K562 (cell line): ENCODE measurements at places on chromosomes 4 and X.

DNA sequence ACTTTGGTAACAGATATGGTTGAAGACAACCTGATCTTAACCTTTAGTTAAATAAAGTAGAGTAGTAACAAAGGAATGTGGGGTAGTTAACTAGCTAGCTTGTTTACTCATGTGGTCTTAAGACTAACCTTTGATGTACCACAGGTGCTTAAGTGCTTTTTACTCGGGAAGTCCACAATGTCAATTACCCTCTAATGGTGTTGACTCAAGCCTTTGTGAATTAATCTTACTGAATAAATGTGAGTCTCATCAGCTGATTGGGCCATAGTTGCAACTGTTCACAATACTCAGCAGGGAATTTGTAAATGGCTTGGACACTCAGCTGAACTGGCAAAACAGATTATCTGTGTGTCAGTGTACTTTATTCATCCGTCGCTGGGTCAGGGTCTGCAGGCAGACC lies 119.0 kb upstream of the UGT8 start:
- DNase-seq, result no peak

DNA sequence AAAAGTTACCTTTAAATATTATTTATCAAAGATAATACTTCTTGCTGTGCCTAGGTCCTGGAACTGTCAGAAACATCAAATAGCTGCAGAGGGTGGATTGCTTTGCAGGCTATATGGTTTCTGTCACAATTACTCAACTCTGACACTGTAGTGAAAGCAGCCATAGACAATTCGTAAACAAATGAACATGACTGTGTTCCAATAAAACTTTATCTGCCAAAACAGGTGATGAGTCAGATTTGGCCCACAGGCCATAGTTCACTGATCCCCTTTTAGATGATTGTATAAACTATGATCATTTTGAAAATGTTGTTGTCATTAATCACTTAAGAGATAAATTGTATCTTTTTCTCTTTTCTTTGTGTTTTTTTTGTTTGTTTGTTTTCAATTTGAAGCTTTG lies 8.4 kb upstream of the MEPE start:
- no peak for DNase-seq

- peak; percentile 8 for DNase-seq
These were observed 278.6 kb downstream of the ADGRA3 start for GRCh38 chr4:22237155-22237751.

DNA sequence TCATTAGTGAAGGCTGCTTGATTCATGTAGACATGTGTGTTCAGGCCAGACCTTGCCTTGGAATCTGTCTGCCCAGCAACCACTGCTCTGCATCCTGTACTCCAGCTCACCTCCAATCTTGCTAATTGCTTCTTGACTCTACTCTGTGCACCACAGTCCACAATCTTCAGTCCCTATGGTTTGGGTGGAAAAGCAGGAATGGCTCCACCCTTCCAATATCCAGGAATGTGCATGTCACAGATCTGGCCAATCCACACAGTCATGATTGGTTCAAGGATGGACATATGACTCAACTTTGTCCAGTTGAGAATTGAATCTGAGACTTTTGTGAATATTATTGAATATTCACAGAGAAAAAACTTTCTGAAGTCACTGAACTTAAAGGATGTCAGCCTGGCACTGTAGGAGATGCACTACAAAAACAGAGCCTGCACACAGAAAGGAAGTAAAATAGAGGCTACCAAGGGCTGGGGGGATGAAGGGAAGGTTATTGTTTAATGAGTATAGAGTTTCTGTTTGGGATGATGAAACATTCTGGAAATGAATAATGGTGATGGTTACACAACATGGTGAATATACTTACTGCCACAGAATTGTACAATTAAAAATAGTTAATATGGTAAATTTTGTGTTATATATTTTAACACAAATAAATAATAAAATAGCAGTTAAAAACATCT lies 161.3 kb upstream of the USP38 start:
- DNase-seq, result no peak

DNA sequence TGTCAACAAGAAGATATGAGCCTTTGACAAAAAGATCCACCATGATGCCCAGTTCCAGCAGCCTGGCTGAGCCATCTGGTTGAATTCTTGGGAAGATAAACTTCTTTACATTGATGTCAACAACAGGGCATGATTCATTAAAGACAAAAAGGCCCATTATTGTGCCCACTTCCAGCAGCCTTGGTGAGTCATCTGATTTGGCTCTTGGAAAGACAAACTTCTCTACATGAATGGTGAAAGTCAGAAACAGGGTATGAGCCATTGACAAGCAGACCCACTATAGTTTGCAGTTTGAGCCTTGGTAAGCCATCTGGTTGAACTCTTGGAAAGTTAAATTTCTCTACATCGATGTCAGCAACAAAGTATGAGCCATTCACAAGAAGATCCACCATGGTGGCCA lies 4.1 kb upstream of the CSF2RA start:
- DNase-seq, result no peak

DNA sequence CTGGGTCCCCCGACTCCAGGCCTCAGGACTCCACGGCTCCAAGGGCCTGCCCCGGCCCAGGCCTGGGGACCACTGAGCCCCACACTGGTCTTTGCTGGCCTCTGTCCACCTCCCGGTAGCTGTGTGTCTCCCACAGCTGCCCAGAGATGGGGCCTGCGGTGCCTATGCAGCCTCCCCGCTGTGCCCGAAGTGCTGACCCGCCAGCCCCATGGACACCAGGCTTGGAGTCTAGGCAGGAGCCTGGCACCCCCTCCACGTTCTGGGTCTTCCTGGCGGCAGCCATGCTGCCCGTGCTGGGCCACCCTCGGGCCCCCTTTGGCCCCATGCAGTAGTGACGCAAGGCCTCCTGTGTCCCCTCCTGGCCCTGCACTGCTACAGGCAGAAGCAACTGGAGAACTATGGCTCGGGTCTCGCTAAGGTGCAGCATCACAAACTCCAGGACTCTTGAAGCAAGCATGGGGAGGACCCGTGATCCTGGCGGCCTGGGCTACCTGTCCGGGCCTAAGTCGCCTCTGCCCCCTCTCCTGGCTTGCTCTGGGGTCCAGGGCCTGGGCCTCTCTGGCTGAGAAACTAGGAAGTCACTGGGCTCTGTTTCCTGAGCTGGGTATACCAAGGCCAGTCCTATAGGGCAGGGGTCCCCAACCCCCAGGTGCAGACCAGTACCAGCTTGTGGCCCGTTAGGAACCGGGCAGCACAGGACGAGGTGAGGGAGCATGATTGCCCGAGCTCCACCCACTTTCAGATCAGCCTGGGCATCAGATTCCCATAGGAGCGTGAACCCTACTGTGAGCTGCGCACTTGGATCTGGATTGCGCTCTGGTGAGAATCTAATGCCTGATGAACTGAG lies 917 bp downstream of the MYL5 start:
- no peak for DNase-seq

DNA sequence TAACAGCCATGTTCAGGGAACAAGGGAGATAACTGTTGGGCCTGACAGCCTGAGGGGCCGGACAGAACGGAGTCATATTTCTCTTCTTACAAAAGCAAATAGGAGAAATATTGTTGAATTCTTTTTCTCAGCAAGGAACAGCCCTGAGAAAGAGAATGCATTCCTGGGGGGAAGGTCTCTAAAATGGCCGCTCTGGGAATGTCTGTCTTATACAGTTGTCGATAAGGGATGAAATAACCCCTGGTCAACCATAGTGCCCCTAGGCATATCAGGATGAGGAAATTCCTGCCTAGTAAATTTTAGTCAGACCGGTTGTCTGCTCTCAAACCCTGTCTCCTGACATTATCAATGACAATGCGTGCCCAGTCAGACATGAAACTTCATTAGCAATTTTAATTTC lies 1925.5 kb downstream of the PCDH7 start:
- no peak for DNase-seq

- DNase-seq, result no peak
These were observed 826.6 kb upstream of the SLIT2 start for GRCh38 chr4:19425146-19425545.

DNA sequence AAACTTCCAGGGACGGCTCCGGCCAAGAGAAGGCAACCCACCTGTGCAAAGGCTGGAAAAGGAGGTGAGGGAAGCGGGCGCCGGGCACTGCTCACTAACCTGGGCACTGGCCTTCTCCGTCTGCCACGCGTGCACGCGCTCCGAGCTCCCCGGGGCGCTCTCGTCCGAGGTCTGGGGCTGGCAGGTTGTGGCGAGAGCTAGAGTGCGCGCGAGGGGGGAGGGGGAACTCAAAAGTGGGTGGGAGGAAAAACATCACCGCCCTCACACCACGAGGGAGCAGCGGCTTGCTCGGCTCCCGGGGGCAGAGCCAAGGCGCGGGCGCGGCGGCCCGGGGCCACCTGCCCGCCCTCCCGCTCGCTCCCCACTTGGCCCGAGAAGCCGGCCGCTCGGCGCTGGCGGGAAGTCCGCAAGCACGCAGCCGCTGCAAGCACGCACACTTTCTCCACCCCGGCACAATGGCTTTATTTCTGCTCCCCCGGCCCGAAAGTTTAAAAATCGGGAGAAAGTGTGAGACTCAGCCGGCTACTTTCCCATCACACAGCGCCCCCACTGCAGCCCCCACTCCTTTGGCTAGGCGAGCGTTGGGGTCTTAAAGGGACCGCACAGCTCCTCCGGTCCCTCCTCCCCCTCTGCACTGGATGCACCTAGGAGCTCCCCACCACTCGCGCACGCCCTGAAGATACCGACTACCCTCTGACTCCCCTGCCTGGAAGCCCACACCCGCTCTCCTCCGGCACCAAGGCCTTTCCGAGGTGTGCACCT lies at the start of gene CHRDL1:
TSS of gene CHRDL1 (minus strand) at position 173 of the 762 bp plus-strand sequence. CDS start 3,636 bp downstream, outside the sequence.
- DNase-seq, result no peak

GRCh38 chr4:71369536-71369935 lies 30.7 kb downstream of the SLC4A4 start:
- DNase-seq, result no peak

GRCh38 chr4:38529189-38530115 lies 134.5 kb upstream of the KLF3 start:
- DNase-seq, result peak; percentile 95

GRCh38 chrX:149961572-149961971 lies 23.3 kb upstream of the EOLA2 start:
- no peak for DNase-seq

- no peak for DNase-seq
These were observed 136.0 kb downstream of the ADAMTS3 start for GRCh38 chr4:72432975-72433374.

GRCh38 chrX:124328765-124329164 lies 3.7 kb upstream of the TEX13D start:
- DNase-seq, result no peak

DNA sequence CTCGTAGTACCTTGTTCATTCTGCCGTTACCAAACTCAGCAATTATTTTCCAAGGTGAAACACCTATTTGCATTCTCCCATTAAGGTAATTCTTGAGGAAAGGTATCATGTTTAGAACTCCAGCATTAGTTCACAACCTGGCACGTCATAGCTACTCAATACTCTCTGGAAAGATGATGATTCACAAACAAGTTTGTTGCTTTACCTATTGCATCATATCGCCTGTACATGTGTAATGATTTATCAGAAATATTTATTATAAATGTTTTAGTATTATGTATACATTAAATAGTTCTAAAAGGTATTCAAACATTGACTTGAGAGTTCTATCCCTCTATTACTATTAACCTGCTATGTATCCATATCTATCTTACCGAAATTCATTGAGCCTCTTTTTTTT lies 658.3 kb upstream of the PITX2 start:
- DNase-seq, result no peak

- no peak for DNase-seq
These were observed 17.1 kb downstream of the OGT start for GRCh38 chrX:71549986-71550385.

- DNase-seq, result no peak
These were observed 443.5 kb downstream of the PCDH10 start for GRCh38 chr4:133592591-133592990.

GRCh38 chr4:76007089-76007862 lies at the start of gene CXCL9:
TSS of gene CXCL9 (minus strand) at chr4:76007509. CDS start at chr4:76007449, 60 bp downstream.
- DNase-seq, result no peak

- no peak for DNase-seq
These were observed 552 bp downstream of the IKBKG start for GRCh38 chrX:154548028-154548316.

- no peak for DNase-seq
These were observed 52.3 kb upstream of the PDK3 start for GRCh38 chrX:24412637-24413363.

DNA sequence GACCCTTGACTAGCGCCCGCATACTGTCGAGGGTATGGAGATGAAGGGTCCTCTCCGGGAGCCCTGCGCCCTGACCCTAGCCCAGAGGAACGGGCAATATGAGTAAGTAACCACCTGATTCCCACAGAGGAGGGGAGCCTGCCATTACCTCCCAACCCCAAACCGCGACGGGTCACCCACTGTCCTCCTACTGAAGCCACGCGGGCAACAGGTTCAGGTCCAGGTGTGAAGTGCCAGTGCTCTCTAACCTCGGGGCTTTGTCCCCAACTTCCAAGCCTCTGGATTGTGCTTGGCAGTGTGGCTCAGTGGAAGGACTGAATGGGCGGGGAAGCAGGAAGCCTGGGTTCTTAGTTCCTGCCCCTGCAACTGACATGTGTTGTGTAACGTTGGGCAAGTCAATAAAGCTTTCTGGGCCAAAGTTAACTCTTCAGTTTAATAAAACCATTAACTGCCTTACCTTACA lies 694 bp downstream of the OCRL start:
- DNase-seq, result peak; percentile 33

DNA sequence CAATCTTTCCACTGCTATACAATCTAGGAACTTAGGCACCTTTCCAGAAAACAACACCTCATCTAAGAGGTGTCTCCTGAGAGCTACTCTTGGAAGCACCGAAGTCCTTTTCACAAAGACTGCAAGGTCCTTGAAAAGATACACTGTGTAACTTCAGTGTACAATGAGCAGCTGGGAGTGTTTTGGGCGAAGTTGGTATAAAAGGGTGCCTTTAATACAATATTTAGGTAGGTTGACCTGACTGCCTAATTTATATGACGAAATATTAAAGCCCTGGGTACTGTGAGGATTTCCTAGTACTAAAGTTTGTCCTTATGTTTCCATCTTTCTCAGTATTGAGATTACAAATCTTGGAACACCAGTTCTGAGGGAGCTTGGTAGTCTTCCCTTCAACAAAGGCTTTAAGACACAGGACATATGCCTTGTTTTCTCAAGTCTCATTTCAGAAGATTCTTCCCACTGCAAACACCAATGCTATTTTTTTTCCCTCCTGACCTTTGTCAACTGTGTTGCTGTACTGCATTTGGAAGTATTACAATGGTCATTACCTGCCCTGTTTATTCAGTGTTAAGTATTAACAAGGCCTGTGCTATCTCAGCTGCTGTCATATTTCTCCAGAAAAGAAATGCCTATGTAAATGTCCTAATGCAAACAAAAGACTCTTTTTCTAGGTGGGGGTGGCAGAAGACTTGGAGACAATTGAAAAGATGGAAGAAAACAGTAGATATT lies 134.2 kb downstream of the MAML3 start:
- DNase-seq, result no peak

GRCh38 chr4:36244257-36245082 lies at the start of gene ARAP2:
TSS of gene ARAP2 (minus strand) at chr4:36244514. CDS start at chr4:36229486, 15,028 bp downstream.
- peak; percentile 7 for DNase-seq

DNA sequence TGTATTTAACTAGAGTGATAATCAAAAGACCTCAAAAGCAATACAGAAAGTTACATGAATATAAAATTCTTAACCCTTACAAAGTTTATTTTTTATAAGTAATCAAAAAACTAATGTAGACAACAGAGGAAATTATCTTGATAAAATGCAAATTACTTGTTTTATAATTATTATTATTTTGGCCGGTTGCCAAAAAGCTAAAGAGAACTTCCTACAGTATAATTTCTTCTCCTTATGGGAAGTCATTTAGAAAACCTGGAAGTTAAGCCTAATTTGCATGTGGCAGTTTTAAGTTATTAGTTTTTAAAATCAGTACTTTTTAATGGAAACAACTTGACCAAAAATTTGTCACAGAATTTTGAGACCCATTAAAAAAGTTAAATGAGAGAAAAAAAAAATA lies 621.3 kb upstream of the PCDH10 start:
- DNase-seq, result no peak

- no peak for DNase-seq
These were observed 9.0 kb upstream of the CHIC2 start for GRCh38 chr4:54073271-54073880.
